ENCODE measurements at places on chromosomes 2 and 18. TPM values are rescaled to one million over a fixed set of nuclear protein-coding genes. Genes with fewer than 3 reads are reported as not detected.

Gene CAPN10
- total RNA-seq: 50.9 TPM

GRCh38 chr2:238383743-238384380, 42.9 kb upstream of the ASB1 start:
- DNase-seq: no peak

DNA sequence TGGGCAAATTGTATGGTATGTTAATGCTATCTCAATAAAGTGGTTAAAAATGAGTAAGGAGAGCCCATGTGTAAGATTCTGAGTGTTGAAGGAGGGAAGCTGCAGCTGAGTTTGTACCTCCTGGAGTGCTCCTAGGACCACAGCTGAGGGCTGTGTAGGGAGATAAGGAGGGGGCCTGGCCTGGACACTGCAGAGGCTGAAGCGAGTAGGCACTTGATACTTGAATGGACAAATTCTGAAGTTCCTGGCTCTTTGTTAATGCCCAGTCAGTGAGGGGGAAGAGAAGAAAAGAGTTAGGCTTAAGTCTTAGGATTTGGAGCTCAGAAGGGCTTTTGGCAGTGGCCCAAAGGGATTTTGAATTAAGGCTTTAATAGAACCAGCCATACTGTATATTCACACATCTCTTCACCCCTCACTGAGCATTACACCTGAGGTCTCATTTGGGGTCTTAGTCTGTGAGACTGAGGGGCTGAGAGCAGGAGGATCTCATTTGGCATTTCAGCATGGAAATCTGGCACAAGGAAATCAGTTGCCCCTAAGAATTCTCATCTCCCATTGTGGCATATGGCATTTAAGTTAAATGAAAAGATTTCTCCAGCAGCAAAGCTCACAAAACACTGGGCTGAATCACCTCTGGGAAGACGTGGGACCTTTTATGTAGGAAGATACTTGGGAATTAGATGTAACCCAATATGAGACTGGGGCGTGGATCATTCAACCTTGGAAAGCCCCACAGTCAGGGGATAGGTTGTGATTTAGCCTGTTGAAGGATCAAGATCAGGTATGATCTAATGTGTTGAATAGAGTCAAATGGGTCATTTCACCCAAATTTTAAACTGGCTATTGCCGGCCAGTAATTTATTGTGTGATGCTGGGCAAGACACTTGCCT, 46.8 kb downstream of the LIPG start:
- no peak for DNase-seq

Gene KIF1A
- total RNA-seq: 0.54 TPM

Gene UGT1A7
- 0.35 TPM for total RNA-seq

GRCh38 chr18:46402945-46403344, 254.1 kb downstream of the LOXHD1 start:
- no peak for DNase-seq

- DNase-seq: no peak
Measured at GRCh38 chr2:218357236-218358177, 850 bp downstream of the CATIP start.

Gene RESP18
- total RNA-seq: not detected

Gene EHD3
- 9.5 TPM for total RNA-seq

Gene PTCD3
- 78.9 TPM for total RNA-seq

GRCh38 chr2:241151934-241152660, 1.8 kb downstream of the PPP1R7 start:
- no peak for DNase-seq

Gene LBH
- total RNA-seq: 81.9 TPM

- DNase-seq: no peak
Measured at GRCh38 chr18:41721103-41721790, 233.8 kb upstream of the PIK3C3 start.

DNA sequence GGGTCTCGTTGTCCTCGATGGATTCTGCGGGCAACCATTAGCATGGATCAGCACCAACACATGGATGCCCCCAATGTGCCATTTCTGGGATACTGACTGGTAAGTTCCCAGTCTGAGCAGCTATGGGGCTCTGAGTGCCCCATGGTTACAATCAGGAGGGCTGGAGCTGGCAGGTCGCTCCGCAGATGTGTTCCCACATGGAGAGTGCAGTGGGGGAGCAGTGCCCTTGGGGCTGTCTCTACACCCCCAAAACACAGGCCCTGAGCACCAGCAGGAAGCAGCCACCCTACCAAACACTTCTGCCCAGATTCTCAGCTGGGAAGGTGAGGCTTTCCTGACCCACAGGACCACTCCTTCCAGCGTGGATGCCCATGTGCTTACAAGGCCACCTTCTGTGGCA, 8.0 kb downstream of the NGEF start:
- DNase-seq: no peak

GRCh38 chr2:219243291-219243761, 1.9 kb downstream of the GLB1L start:
- peak; percentile 31 for DNase-seq

- DNase-seq: no peak
Measured at GRCh38 chr18:8153887-8154583, 455.2 kb upstream of the RAB12 start.

- no peak for DNase-seq
Measured at GRCh38 chr2:219547621-219548020, 3.8 kb downstream of the TMEM198 start.

DNA sequence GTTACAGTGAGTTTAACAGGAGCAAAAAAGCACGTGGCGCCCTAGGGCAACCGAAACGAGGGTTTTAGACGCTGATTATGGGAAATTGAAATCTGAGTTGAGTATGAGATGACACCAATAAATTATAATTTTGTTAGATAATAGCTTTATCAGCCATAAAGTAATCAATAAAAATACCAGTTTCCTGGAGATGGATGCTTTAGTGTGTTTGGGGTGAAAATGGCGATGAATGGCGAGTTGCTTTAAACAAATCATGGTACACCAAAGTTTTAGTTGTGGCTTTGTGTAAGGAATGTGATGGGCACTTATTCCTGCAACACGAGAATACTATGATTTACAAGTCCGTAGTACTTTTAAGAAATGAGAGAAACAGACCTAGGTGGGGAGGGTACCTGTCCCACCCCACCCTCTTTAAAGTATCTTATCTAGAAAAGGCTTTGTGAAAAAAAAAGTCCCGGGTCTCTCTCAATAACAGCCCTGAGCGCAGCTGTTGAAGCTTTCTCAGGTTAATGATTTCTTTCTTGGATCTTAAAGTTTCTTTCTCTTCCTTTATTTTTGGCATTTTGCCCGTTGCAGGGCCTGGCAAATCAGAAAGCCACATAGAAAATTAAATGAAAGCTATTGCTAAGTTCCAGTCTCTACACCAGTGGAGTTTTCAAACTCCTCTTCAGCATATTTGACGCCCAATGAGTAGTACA, 1.5 kb upstream of the RRM2 start:
- peak; percentile 82 for DNase-seq

Gene SCYGR4
- not detected for total RNA-seq

DNA sequence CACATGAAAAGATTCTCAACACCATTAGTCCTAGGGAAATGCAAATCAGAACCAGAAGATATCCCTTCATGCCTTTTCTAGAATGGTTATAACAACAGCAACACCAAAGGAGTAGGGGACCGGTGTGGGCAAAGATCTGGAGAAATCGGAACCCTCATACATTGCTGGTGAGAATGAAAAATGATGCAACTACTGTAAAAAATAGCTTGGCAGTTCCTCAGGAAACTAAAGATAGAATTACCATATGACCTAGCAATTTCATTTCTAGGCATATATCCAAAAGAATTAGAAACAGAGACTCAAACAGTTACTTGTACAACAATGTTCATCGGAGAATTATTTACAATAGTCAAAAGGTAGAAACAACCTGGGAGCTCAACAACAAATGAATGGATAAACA, 29.2 kb upstream of the CDH7 start:
- DNase-seq: no peak

DNA sequence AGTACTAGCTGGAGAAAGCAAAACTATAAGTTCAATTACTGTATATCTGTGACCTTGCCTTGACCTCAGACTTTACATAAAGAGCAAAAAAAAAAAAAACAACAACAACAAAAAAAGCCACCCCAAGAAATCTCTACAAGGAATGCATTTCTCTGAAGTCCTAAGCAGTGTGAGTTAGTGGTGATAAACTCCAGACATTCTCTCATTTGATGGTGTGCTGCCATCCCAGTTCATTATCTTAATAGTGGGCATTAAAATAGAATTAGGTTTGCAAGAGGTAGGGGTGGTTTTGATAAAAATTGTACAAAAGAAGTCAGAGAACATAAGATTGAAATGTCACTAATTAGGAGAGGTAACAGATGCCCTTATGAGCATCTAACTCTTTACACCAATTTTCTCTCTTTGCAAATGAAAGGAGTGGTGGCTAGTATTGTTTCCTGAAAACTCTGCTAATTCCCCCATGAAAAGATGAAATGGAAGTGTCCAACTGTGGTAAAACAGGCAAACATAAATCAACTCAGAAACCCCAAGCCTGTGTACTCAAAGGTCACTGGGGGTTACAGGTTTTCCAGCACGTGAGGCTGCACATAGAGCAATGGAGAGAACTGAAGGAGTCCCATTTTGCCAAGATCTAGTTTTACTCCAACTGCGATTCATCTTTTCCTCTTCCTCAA, 131.9 kb downstream of the MEIS1 start:
- DNase-seq: no peak

Gene HSPE1
- total RNA-seq: 78.1 TPM

DNA sequence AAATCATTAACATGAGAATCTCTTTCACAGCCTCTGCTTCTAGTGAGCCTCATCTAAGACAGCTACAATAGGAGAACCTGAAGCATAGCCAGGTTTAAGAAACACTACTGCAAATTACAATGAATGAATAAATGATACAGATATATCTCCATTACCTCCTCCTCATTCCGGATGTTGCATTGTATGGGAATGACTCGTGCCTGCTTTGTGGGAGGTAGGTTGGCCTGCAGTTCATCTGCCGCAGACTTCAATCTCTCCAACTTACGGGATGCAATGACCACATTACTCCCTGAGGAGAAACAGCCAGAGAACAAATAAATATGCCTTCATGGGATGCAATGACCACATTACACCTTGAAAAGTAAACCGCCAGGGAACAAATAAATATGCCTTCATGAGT, 15.4 kb downstream of the PECR start:
- DNase-seq: no peak

GRCh38 chr2:165601928-165602521, 132.5 kb downstream of the CSRNP3 start:
- DNase-seq: no peak

Gene PAX8
- total RNA-seq: 607 TPM

Gene KIF5C
- 3.6 TPM for total RNA-seq

GRCh38 chr2:187329586-187329985, 118.5 kb downstream of the CALCRL start:
- no peak for DNase-seq

DNA sequence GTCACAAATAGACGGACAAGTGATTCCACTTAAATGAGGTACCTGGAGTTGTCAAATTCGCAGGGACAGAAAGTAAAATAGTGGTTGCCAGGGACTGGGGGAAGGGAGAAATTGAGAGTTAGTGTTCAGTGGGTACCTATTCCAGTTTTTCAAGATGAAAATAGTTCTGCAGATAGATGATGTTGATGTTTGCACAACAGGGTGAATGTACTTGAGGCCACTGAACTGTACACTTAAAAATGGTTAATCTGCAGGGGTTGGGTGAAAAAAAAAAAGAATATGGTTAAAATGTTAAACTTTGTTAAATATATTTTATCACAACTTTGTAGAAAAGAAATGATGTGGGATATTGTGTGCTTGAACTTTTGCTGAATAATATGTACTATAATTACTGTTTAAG, 102.3 kb downstream of the NCK2 start:
- no peak for DNase-seq

- no peak for DNase-seq
Measured at GRCh38 chr2:106129150-106129549, 65.0 kb downstream of the UXS1 start.

Gene LRP1B
- 1.2 TPM for total RNA-seq

GRCh38 chr2:70767699-70768589, at the start of gene ADD2:
ADD2 (minus strand) TSS chr2:70768200; CDS start chr2:70706408, 61,792 bp downstream.
- DNase-seq: peak; percentile 69

DNA sequence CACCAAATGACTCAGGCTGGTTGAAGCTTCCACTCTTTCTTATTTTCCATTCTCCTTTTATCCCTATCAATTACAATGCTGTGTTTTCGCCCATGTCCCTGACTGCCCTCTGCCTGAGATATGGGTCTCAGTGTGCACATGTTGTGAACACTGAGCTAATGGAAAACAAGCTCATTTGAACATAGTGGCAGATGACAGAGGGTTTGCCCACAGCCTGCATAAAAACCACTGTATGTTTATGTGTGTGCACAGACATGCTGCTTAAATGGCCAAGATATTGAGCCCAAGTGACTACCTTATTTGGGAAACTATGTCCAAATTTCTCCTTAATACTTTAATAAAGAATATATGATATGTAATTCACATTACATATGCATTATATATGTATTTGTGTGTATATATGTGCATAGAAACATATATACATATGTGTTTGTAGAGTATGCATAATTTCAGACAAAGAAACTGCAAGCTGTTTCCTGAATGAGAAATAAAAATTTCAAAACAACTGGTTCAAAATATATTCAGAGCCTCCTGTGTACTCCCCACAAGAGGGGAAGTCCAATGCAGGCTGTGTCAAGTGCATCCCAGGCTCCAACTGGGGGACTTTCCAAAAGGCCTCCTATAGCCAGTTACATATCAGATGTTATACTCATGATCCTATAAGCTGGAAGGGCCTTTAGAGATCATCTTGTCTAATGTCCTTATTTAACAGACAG, 92.7 kb upstream of the CD302 start:
- DNase-seq: no peak

- DNase-seq: no peak
Measured at GRCh38 chr2:31110431-31110830, 27.8 kb downstream of the GALNT14 start.

GRCh38 chr2:148721520-148721931, 77.0 kb downstream of the EPC2 start:
- no peak for DNase-seq

Gene FRZB
- 12.9 TPM for total RNA-seq

DNA sequence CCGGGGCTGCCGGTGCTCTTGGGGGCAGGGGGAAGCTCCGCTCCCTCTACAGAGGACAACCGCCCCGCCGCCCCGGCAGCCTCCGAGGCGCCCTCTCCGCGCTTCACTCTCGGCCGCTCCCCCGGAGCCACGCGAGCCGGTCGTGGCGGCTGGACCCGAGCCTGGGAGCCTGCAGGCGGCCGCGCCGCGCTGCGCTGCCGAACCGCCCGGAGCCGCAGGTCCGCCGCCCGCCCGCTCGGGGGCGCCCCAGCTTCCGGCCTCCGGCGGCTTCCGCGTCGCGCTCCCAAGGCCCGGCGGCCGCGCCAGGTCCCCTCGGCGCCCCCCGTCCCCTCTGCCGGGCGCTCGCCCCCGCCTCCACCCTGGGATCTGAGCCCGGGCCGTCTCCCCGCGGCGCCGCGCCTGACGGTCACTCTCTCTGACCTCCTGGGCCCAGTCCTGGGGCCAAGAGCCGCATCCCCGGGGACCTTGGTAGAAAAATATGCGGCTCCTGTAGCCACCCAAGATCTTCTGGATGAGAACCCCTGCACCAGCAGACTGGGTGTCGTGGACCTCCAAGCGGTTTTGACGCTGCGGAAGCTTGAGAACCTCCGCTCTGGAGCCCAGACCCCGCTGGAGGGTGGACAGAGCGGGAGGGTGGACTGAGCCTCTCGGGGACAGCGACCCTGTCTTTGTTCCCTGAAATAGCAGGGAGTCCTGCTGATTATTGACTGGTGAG, 44.3 kb downstream of the SERTAD2 start:
- DNase-seq: peak; percentile 64

Gene CHPF
- 59.5 TPM for total RNA-seq

Gene CHRND
- total RNA-seq: not detected

- DNase-seq: no peak
Measured at GRCh38 chr2:157898591-157898996, 22.5 kb upstream of the ACVR1 start.
